ENCODE measurements at places on chromosomes 12 and 14.
A peak's percentile ranks its signal among the peaks of the same experiment; 100 is the strongest.

DNA sequence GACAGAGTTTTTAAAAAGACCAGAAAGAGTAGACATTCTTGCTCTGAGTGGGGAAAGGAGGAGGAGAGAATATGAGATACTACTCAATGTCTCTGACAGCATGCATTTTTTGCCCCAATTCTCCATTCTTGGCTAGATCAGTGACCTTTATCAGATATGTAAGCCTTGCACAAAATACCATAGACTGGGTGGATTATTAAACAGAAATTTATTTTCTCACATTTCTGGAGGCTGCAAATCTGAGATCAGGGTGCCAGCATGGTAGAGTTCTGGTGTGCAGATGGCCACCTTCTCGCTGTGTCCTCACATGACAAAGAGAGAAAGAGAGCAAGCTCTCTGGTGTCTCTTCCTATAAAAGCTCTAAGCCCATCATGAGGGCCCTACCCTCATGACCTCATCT is 38.6 kb downstream of the ANKS1B start:
- no peak for DNase-seq

GRCh38 chr12:94969424-94969823 is 34.1 kb downstream of the NDUFA12 start:
- no peak for DNase-seq

GRCh38 chr12:52212701-52213563 is 20.1 kb upstream of the KRT7 start:
- no peak for DNase-seq

- DNase-seq = no peak
These were observed 101.9 kb downstream of the NPAS3 start for GRCh38 chr14:33040372-33041140.

DNA sequence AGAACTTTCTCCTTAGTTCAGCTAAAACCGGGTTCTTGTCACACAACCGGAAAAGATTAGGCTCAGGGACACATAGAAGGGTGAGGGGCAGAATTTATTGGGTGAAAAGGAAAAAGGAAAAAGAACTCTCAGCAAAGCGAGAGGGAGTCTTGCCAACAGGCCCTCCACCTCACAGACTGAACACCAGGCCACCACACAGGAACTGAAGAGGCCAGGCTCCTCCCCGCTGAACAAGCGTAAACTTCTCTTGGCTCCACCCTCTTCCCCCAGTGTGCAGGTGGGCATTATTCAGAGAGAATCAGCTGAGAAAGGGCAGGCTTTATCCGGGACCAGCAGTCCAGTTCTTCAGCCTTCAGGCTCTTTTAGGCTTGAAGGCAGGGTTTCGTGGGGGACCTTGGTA is 125.6 kb upstream of the FGD4 start:
- peak; percentile 21 for DNase-seq

DNA sequence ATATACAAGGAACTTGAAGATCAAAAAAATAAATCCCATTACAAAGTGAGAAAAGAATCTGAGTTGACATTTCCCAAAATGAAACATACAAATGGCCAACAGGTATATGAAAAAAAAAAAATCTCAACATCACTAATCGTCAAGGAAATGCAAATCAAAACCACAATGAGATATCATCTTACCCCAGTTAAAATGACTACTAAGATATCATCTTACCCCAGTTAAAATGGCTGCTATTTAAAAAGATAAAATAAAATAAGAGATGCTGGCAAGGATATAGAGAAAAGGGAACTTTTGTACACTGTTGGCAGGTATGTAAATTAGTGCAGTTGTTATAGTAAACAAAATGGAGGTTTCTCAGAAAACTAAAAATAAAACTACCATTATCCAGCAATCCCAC is 44.4 kb downstream of the PLEKHG7 start:
- DNase-seq = no peak

GRCh38 chr12:66365718-66366490 is 63.6 kb downstream of the HELB start:
- DNase-seq = no peak

DNA sequence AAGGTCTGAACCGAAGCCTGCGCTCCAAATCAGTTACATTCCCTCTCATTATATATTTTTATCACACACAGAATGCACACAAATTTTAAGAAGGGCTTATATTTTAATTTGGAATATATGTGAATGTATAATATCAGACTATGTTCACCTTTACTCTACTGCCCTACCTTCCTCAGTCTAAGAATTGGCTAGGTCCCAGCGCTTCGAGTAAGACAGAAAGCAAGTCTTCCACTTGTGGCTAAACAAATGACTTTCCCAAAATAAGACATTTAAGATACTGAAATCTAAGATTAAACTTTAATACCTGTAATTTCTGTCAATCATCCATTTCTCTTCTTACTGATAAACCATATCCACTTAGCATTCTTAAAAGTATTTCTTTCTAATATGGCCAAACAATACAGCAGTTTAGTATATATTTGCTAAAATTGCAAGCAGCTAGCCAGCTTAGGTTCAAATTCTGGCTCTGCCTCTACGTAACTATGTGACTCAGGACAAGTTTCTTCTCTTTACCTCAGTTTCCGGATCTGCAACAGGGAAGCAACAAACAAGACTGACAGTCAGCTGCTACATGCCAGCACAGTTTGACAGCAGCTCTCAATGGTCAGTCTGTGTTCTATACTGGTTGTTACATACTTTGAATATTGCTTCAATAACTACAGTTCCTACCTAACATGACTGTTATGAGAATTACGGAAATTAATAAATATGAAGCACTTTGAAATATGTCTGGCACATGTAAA is 2.0 kb downstream of the INTS13 start:
- DNase-seq = no peak

DNA sequence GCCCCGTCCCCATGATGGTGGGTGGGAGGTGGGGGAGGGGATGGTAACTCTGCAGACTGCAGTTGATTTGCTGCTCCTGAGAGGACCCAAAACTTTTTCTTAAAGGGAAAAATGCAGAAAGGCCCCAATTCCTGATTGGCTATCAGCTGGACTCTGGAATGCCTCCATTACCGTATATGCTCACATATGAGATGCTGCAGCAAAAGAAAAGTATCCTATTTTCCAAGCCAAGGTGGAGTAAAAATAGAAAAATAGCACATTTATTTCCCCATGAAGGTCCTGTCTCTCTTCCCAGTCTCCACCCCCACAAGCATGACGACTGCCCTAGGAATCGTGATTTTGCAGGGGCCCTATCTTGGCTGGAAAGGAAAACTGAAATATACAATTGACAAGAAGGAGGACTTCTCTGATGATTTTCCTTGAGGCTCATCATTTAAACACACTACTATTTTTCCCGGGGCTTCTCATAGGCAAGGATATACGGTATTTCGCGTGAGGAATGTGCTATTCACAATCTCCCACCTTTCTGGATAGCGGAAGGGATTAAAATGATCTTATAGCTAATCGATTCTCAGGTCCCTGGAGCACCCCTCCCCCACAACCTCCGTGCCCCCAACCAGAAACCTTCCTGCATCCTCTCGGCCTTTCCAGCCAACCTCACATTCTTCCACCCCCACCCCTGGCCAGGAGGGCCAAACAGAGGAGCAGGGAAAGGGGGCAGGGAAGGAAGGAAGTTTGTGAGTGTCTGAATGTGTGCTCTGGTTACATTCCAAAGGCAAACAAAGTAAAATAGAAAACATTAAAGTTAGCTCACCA is 138.9 kb upstream of the CCND2 start:
- no peak for DNase-seq

GRCh38 chr14:33364466-33364865 is 425.8 kb downstream of the NPAS3 start:
- no peak for DNase-seq

DNA sequence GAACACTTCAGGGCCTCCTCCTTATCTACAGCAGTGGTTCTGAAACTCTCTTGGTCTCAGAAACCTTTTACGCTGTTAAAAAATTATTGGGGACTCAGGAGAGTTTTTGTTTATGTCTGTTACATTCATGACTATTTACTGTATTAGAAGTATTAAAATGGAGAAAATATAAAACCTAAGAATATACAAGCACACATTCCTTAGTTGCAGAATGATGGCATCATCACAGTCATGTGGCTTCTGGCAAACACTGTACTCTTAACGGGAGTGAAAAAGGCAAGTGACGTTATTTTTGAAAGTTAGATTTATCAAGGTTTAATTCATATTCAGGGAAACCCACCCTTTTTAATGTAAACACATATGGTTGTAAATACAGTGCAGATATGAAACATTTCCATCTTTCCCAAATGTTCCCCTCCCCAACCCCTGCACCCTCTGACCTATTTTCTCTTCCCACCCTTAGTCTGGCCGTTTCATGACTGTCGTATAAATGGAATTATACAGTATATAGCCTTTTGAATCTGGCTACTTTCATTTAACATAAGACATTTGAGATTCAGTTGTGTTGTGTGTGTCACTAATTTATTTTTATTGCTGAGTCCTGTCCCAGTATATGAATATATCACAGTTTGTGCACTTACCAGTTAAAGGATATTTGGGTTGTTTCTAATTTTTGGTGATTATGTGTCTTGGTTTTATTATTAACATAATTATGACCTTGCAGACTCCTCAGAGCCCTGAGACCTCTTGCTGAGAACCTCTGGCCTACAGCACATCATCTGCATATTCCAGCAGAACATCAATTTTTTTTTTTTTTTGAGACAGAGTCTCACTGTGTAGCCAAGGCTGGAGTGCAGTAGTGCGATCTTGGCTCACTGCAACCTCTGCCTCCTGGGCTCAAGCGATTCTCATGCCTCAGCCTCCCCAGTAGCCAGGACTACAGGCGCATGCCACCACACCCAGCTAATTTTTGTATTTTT is 457.0 kb downstream of the PCNX1 start:
- peak; percentile 18 for DNase-seq

- no peak for DNase-seq
These were observed 9.1 kb upstream of the TBX5 start for GRCh38 chr12:114414866-114415524.

- peak; percentile 60 for DNase-seq
These were observed 296.2 kb upstream of the FLRT2 start for GRCh38 chr14:85233756-85234155.

DNA sequence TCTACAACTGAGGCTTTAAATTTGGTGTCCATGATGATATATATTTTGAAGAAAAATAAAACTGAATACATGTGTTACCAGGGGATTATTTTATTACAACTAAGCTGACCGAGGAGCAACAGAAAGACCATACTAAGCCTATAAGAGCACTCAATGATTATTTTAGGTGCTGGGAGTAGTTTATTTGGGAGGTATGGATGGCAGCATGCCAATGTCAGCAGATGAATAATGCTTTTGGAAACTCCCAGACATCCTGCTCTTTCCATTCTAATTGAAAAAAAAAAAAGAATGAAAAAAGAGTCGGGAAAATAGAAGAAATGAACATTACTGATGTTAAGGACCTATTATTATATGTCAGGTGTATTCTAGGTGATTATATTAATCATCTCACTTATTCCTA is 441.2 kb downstream of the BTG1 start:
- peak; percentile 60 for DNase-seq
